Stimulated activated naive CD8-positive, alpha-beta T cell treated with anti-CD3 and anti-CD28 coated beads, Interleukin-15, Interleukin-2, amounts not matched to agents 100 U/mL and 50 U/mL, for 24 hours (primary cell): ENCODE measurements at places on chromosomes 7 and 10.
A peak's percentile ranks its signal among the peaks of the same experiment; 100 is the strongest.

GRCh38 chr7:64876792-64877713 is 26.0 kb upstream of the ZNF273 start:
- DNase-seq = peak; percentile 69

DNA sequence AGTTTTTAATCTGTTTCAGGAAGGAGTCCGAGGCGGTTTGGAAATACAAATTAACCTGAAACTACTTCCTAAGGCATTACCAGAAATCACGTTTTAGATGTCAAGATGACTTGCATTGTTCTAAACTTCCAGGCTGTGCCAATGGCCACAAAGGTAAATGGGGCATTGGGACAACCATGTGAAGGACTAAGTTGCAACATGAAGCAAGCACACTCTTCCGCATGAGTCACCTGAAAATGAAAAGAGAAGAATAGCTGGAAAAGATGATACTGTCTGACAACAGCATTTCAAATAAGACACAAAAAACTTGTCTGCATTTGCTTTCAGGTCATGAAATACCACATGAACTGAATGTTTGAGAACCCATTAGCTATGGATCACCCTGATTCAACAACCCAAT is 262.1 kb downstream of the AHR start:
- DNase-seq = no peak

GRCh38 chr7:23533238-23533604 is 1.4 kb upstream of the TRA2A start:
- no peak for DNase-seq

DNA sequence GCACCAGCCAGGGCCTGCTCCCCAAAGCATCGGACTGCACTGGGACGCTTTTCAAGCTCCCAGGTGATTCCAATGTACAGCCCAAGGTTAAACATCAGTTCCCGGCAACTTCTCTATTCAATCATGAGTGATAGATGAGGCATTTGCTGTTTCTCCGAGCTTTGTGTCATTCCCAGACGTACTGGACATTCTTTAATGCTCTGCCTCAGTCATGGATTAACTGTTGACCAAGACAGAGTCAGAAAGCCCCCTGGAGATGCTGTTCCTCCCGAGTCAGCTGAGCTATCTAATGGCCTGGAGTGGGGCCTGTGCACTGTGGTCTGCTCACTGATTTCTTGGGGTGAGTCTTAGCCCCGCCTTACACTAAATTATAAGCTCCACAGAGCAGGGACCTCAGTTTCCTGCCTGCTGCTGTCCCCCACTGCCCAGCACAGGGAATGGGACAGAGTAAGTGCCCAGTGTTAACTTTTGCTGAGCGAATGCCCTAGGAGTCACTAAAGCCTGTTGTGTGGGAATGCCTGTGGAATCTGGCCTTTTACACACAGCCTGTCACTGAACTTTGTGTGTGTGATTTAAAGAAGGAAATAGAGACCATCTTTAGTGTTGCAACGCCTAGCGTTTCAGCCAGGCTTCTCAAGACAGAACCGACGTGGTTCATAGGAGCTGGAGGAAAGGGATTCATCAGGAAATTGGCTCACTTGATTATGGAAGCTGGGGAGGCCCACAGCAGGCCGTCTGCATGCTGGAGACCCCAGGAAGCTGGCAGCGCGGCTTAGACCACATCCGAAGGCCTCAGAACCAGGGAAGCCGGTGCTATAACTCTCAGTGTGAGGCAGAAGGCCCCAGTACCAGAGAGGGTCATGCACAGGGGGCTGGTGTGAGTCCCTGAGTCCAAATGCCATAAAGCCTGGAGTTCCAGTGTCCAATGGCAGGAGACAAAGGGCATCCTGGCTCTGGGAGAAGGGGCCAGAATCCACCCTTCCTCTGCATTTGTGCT is 29.3 kb upstream of the RNF32 start:
- DNase-seq = no peak

DNA sequence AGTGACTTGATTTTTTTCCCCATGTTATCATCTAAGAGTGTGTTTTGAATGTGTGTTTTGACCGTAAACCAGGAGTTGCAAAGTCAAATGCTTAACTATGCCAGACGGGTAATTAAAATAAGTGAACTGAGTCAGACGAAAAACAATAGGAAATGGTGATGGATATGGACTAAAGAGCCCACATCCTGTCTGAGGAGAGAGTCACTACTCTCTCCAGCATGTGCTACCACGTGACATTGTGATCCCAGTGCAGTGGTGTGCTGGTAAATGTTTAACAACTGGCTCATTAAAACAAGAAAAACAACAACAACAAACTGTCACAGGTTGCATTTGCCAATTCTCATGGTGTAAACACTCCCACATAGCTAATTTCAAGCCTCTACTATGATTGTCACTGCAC is 164.3 kb downstream of the SUGCT start:
- no peak for DNase-seq

DNA sequence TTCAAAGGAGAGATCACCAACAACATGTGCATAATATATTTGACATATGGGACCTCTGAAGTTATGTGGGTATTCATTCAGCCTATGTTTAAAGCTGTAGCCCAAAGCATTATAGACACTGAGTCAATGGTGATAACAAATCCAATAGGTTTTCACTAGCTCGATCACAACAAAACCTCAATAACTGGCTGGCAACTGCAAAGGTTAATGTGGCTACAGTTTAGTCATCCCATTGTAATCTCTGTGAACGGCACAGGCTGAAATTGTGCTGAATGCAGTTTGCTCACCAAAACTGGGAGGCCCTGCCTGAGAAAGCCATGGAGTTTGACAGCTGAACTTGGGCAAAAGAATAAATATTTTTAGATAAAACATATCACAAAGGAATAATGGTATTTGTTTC is 152.4 kb upstream of the ADO start:
- DNase-seq = peak; percentile 27

- DNase-seq = no peak
Observed at GRCh38 chr7:71334541-71334940, 202.6 kb downstream of the GALNT17 start.

- DNase-seq = no peak
Observed at GRCh38 chr7:114255404-114255841, 159.2 kb upstream of the FOXP2 start.
